ENCODE measurements at places on chromosomes 6 and 20.

GRCh38 chr6:20571261-20571660 is 37.0 kb downstream of the CDKAL1 start:
- no peak for DNase-seq

DNA sequence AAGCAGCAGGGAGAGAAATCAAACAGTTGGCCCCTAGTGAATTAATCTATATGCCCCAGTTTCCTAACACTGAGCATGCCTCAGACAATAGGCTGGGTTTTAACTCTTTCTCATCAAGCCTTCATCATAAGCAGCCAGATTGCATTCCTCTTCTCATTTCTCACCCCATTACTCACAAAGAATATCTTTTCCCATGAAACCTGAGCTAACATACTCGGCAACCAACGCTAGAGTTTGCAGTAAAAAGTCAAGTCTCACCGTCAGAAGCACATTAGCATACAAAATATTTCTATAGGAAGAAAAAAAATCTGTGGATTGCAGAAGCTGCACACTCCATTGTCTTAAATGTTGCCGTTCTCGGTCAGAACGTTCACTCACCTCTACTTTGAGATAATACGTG is 429.9 kb upstream of the ARID1B start:
- no peak for DNase-seq

DNA sequence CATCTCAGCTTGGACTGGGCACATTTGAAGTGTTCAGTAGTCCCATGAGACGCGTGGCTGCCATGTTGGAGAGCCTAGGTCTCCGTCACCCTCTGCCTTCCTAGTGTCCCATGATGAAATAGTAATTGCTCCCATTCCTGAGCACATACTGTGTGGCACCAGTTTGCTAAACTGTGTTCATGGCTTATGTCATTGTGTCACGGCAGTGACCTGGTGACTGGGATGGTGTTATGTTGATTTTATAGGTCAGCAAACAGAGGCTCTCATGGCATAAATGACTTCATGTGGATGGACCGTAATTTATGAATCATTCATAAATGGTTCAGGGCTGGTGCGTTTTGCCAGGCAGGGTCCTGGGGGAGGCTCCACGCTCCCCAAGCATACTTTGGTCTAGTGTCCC is 3.8 kb downstream of the BCAS4 start:
- DNase-seq: no peak

GRCh38 chr20:41279546-41280225 is 37.8 kb downstream of the ZHX3 start:
- no peak for DNase-seq

DNA sequence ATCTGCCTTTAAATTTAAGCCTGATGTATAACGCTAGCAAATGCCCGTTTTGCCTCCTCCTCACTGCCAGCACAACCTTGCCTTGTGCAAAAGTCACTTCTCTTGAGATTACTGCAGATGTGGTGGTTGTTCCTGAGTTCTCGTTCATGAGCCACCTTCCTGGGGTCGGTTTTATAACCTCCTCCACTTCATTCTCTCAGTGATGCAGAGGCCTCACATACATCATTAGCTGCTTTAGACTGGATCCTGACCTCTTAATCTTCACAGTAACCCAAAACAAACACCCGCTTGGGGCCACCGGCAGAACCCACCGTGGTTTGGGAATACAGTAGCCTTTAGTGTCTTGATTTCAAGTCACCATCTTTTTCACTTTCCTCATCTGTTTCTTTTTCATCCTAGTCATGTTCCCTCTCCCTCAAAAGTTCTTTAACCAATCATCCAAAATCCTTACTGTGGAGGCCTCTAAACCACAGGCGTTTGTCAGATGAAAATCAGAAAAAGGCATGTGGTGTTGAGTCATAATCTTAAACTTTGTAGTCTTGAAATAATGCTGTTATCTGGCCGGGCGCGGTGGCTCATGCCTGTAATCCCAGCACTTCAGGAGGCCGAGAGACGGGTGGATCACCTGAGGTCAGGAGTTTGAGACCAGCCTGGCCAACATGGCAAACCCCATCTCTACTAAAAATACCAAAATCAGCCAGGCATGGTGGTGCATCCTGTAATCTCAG is 430.3 kb upstream of the SOX4 start:
- no peak for DNase-seq

DNA sequence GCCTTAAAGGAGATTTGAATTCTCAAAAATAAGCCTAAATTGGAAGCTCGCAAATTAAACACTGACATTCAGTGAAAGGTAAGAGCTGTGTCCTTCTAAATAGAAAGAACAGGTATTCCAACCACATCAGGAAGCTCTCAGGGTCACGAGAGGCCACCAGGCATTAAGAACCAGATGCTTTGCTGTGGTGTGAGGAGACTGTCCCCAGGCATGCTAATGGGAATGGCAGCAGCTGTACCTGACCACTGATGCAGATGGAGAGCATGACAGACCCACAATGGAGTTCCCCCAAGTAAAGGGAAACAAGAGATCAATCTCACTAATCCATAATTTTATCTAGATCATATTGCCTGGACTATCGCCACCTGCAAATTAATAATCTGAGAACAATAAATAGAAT is 658.9 kb upstream of the NOX3 start:
- no peak for DNase-seq

DNA sequence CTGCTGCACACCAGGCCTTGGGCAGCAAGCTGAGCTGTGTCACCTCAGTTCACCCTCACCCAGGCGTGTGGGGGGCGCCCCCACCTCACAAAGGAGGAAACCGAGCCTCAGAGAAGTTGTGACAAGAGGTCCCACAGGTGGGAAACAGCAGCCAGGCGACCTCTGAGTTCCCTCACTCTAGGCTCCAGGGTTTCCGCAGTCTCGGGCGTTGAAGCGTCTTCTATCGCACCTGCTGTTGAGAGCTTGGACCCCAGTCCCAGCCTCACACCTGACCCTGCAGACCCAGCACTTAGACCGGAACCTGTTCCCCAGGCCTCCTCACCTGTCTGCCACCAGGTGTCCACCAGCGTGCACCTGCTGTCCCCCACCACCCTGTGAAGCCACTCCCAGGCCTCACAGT is 22.3 kb upstream of the APMAP start:
- DNase-seq: no peak

DNA sequence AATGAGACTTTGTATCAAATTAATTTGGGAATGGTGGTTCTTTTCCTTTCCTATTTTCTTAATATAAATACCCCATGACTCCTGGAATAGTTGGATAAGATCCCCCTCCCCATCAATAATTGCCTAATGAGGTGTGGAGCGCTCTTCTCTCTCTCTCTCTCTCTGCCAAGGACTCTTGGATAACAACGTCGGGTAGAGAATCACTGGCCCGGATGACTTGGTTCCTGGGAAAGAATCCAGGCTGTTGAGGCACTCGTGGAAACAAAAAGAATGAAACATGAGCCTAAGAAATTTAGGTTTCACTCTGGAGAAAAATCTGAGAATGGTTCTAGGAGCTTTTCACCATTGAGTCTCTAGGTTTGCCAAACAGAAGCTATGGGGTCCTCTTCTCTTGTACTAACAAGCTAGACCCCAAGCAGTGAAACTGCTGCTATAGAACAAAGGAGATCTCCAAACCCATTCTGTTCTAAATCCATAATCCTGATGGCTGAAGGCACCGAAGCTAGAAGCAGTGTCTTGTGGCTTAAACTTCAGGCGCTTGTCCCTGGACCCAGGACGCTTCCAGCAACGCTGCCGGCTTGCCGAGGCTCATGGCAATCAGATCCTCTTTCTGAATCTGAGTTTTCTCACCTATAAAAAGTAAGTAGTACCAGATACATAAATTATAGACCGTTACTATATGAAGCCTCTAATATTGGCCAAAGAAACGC is 241.6 kb upstream of the BTBD3 start:
- DNase-seq: no peak

DNA sequence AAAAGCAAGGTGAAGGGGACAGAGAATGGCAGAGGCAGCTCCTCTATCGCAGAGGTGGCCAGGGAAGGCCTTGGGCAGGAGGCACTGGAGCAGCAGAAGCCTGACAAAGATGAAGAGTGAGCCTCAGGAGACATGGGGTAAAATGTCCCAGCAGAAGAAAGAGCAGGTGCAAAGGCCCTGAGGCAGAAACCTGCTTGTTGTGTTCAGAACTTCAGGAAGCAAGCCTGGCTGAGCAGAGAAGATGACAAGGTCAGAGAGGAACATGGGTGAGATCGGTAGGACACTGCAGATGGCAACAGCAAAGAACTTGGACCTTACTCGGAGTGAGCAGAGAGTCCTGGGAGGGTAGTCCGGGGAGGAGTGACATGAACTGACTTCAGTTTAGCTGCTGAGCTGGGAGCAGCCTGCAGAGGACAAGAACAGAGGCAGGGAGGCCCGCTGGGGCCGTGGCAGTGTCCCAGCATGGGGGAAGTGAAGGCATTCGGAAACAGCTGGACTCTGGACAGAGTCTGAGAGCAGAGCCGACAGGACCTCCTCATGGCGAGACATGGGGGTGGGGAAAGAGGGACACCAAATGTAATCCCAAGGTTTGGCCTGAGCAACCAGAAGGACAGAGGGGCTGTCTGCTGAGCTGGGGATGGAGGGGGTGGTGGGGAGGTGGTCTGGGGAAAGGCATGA is 106.3 kb downstream of the PREX1 start:
- DNase-seq: no peak

GRCh38 chr20:60559462-60559861 is 601.2 kb downstream of the CDH26 start:
- no peak for DNase-seq

DNA sequence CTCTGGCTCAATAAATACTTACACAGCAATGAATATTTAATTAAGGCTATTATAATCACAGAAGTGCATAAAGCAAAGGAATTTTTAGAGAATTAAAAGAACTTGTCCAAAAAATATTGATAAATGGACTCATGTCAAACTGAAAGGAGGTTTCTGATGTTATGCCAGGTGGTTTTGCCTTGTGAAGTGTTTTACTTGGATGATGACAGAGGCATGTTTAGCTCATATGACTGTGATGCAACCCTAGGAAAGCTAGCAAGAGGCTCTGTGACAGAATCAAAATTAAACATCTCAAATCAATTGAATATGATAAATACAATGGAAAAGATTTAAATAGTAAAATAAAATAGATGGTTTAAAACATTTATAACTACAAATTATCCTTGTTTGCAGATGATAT is 137.3 kb downstream of the TMEM200A start:
- no peak for DNase-seq

DNA sequence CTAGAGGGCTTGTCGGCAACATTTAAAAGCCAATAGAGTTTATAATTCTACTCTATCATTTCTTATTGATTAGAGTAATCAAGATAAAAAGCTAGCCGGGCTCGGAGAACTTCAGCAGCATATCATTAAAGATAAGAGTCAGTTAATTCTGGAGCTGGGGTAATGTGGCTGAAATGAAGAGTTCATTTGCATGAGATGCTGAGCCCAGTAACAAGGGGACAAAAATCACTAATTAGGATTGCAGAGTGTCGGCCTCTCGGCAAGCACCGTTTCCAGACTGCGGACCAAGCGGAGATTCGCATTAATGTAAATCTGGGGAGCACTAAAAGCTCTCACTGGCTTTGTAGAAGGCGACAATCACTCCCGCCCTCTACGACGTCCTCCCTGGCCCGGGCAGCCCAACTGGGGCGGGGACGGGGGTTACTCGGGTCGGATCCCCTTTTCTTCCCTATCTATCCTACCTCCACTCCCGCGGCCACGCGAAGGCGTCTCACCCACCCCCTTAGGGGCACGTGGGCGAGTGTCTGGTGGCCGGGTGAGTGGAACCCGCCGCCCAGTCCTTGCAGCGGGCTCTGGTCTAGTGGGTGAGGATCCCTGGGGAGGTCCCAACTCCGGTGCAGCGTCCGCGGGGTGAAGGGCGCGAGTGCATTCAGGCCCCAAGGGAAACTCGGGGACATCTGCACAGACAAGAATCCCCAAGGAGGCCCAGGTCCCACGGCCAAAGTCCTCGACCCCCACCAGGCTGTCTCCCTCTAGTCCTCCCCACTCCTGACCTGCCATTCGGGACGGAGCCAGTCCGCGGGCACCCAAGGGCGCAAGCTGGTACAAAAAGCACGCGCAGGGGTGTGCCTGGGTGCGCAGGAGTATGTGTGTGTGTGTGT is 42.2 kb upstream of the OSTM1 start:
- no peak for DNase-seq

GRCh38 chr6:22068561-22069305 is 228.1 kb downstream of the PRL start:
- DNase-seq: no peak

DNA sequence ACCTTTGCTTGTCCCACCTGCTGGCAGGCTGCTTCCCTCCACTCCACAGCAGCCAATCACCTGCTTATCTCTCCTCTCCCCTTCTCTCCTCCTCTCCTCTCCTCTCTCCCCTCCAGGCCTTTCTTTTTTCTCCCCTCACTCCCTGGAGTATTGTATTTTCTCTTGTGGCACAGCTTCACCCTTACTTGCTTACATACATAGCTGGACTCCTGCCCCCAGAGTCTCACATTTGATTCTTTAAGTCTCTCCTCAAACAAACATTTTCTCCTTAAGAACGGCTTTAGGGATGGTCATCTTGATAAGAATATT is 3.6 kb upstream of the LY86 start:
- no peak for DNase-seq

- no peak for DNase-seq
Measured at GRCh38 chr20:59809630-59810448, 123.6 kb downstream of the SYCP2 start.

GRCh38 chr6:168414336-168415097 is 26.5 kb upstream of the SMOC2 start:
- DNase-seq: no peak

GRCh38 chr6:158661156-158661685 is 11.4 kb downstream of the SYTL3 start:
- no peak for DNase-seq

GRCh38 chr6:125325586-125325985 is 23.8 kb upstream of the HDDC2 start:
- DNase-seq: no peak

- no peak for DNase-seq
Measured at GRCh38 chr20:46371656-46372055, 34.8 kb downstream of the ELMO2 start.

GRCh38 chr6:91240878-91241603 is 654.2 kb upstream of the MAP3K7 start:
- DNase-seq: no peak
